Activated T-helper 2 cell treated with anti-CD3 and anti-CD28 coated beads, Interferon-gamma antibody, Interleukin-2, Interleukin-4, amounts not matched to agents 10 μg/mL and 5 μg/mL and 100 μg/mL, durations not matched to agents 14 hours and 24 hours and 36 hours (primary cell): ENCODE measurements at places on chromosomes 12 and 14.
A peak's percentile ranks its signal among the peaks of the same experiment; 100 is the strongest.

GRCh38 chr12:124389725-124390441, 95.0 kb downstream of the RFLNA start:
- no peak overlapping the region for H3K4me3 ChIP-seq
- no peak for DNase-seq
- peaks cover 22% of the 10 kb centered on the region for H3K4me1 ChIP-seq
- H3K27me3 ChIP-seq, result no peaks in the 10 kb centered on the region
- H3K27ac ChIP-seq, result no peak overlapping the region

DNA sequence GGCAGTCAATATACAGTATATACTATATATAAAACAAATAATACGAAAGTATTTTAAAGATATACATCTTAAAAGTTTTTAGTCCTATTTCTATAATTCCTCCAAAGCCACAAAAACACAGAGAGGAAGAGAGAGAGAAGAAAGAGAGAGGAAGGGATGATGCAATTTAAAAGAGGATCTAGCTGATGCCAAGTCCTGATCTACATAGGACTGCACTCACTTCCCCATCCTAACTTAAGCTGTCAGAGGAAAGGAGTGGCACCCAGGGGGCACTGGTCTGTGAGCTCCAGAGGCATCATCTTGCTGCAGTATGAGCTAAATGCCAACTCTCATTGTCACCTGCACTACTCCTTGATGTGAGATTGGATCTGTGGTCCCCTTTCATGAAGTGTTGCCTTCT, 95.8 kb downstream of the C12orf42 start:
- no peaks in the 10 kb centered on the region for H3K4me1 ChIP-seq
- no peak for DNase-seq
- H3K27ac ChIP-seq, result no peak overlapping the region
- no peak overlapping the region for H3K4me3 ChIP-seq
- H3K36me3 ChIP-seq, result no peaks in the 10 kb centered on the region

GRCh38 chr12:44058366-44058765, 222.5 kb downstream of the TMEM117 start:
- H3K36me3 ChIP-seq, result no peaks in the 10 kb centered on the region
- H3K27me3 ChIP-seq, result no peaks in the 10 kb centered on the region
- H3K4me1 ChIP-seq, result no peaks in the 10 kb centered on the region
- H3K27ac ChIP-seq, result no peak overlapping the region
- H3K4me3 ChIP-seq, result no peak overlapping the region
- no peak for DNase-seq

DNA sequence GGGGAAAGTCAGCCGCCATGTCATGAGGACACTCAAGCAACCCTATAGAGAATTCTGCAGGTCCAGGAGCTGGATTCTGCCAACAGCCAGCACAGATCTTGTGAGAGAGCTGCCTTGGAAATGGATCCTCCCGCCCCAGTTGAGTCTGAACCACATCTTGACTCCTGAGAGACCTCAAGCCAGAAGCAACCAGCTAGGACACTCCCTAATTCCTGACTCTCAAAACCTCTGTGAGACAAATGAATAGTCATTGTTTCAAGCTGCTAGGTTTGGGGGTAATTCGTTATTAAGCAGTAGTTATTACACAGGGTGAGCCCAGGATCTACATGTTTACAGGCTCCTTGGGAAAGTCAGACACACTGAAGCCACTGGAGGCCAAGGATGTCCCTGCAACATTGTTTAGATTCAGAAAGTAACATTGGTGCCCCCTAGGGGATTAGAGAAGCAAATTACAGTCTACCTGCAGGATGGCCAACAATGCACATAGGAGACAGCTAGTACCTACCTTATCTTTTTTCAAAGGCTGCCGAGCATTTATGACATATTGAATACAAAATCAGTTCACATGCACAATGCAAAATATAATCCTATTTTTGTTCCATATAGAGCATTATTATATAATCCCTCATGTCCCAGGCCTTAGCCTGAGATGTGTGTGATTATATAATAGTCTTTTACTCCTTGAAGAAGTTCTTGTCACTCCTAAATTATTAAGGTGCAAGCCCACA, 57.9 kb upstream of the FICD start:
- no peaks in the 10 kb centered on the region for H3K4me1 ChIP-seq
- H3K27me3 ChIP-seq, result no peaks in the 10 kb centered on the region
- no peak overlapping the region for H3K4me3 ChIP-seq
- no peak for DNase-seq
- no peak overlapping the region for H3K27ac ChIP-seq
- H3K36me3 ChIP-seq, result no peaks in the 10 kb centered on the region

DNA sequence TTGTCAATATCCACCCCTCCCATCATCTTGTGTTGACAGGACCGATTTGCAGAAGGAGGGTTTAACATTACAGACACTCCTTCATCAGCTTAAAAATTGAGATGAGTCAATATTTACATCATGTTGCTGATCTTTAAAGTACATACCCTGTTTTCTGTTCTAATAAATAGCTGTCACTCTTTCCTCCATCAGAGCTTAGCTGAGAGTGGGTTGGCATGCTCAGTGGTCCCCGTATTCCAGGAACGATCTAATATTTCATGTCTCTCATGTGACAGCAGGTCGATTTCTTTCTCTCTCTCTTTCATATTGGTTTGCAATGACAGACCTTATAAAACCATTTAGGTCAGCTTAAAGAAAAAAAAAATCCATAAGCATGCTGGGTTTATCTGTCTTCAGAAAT, 950.6 kb downstream of the GALC start:
- no peaks in the 10 kb centered on the region for H3K4me1 ChIP-seq
- H3K4me3 ChIP-seq, result no peak overlapping the region
- no peaks in the 10 kb centered on the region for H3K36me3 ChIP-seq
- DNase-seq, result no peak
- H3K27ac ChIP-seq, result no peak overlapping the region

DNA sequence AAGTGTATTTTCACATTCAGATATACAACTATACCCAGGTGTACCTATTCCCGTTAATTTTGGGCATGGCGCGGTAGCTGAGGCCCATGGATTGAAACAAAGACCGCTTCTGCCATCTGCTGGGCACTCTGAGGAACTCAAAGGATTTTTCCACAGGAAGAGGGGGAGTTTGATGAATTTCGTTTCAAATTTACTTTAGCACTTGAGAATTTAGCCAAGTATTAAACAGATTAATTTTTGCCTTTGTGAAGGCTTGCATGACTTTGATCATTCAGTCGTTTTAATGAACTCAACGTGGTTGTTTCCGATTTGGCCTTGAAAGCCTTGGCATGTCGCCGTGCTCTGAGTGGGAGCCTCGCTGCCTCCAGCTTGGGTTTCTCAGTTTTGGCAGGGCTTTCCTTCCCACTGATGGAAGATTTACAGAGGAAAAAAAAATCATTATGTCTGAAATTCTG, 153.2 kb upstream of the DDHD1 start:
- peak overlapping the region; percentile 27 for H3K4me3 ChIP-seq
- peaks cover 8% of the 10 kb centered on the region for H3K27me3 ChIP-seq
- no peak overlapping the region for H3K27ac ChIP-seq
- DNase-seq, result peak; percentile 11
- H3K4me1 ChIP-seq, result peaks cover 10% of the 10 kb centered on the region

DNA sequence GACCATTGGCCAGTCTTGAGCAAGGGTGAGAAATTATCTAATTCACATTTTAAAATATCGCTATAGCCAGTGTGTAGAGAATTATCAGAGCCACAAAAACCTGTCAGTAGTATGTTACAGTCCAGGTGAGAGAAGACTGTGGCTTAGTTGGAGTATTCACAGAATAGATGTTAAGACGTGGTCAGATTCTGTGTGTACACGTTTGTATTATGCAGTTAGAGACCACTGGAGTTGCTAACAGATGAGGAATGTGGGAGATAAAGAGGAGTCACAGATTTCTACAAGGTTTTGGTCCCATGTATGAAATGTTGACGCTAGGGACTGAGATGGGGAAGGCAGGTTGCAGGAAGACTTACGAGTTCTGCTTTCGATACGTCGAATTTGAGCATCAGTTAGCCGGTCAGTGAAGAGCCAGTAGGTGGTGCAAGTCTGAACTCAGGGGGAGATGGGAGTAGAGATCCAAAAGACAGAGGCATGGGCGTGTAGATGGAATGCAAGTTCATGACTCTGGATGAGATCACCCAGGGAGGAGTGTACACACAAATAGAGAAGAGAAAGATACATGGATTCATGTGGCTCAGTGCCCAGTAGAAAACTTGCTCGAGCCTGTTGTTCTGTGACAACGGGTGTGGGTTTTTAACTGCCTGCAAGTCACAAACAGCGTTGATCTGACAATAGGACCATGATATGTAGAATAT, 114.8 kb upstream of the FLRT2 start:
- no peaks in the 10 kb centered on the region for H3K27me3 ChIP-seq
- no peak overlapping the region for H3K27ac ChIP-seq
- DNase-seq, result no peak
- H3K4me1 ChIP-seq, result no peaks in the 10 kb centered on the region

DNA sequence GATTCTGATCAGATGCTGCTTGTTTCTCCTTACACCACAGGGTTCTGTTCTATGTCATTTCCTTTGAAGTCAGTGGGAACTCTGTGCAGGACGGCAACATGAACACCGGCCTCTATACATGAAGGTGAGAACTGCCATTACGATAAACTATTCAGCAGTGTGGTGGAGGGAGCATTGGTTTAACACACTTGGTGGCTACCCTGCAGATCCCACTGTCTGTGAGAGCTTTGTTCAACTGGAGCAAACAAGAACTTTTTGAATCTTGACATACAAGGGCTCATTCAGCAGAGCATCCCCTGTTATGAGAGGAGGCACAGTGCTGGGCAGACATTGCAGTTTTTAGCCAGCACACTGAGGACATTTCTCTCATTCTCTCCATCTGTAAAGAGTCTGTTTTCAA, 10.7 kb upstream of the FRS2 start:
- DNase-seq, result no peak
- no peaks in the 10 kb centered on the region for H3K27me3 ChIP-seq

DNA sequence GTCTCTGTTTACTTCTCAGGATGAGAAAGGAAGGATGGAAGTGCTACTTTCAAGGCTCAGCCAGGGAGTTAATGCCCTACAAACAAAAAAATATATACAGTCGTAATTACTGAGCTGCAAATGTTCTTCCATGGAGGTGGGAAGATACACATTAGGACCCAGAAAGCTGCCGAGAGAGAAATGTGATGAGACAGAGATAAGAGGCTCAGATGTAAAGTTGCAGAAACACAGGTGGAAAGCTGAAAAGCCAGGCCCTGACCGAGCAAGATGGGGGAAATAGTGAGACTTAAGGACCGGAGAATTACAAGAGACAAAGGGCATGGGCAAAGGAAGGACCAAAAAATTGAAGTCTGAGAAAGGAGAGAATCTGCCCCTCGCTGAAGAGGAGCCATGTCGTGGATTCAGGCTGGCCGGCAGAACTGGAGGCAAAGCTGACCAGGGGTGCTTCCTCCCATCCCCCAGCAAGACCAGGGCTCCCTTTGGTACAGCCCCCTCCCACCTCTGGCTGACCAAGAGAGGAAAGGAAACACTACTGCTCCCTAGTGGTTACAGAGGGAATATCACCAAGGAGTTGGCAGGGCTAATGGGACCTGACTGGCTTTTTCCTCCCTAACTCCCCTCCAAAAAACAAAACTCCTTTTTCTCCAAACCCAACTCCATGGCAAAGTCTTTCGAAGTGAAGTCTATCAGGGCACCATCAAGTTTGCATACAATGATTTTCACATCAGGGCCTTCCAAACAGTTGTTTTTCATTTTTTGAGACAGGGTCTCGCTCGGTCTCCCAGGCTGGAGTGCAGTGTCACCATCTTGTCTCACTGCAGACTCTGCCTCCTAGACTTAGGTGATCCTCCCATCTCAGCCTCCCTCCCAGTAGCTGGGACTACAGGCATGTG, 12.1 kb downstream of the ZFHX2 start:
- H3K27me3 ChIP-seq, result no peaks in the 10 kb centered on the region
- H3K4me3 ChIP-seq, result no peak overlapping the region
- no peaks in the 10 kb centered on the region for H3K36me3 ChIP-seq

DNA sequence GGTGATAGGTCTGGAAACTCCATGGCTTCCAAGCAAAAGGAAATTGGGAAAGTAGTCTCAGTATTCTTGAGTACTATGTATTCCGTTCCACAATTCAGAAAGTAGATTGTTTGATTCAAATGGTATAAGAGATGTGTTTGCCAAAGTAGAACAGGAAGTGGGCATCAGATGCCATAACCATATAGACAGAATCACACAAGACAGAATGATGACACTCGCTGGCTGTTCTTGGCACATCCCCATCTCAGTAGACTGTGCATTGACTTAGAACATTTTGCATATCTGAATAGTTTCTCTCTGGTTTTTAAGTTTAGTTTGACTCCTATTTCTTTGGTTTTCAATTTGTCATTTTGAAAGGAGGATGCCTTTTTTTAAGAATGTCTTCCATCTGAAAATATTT, 221.1 kb upstream of the RGS6 start:
- peaks cover 75% of the 10 kb centered on the region for H3K36me3 ChIP-seq
- no peaks in the 10 kb centered on the region for H3K27me3 ChIP-seq
- H3K27ac ChIP-seq, result peak overlapping the region; percentile 83
- H3K4me1 ChIP-seq, result peaks cover 34% of the 10 kb centered on the region
- DNase-seq, result no peak

- no peak for DNase-seq
- no peak overlapping the region for H3K4me3 ChIP-seq
- H3K36me3 ChIP-seq, result no peaks in the 10 kb centered on the region
- H3K27me3 ChIP-seq, result peaks cover 6% of the 10 kb centered on the region
- H3K27ac ChIP-seq, result no peak overlapping the region
These were observed 31.0 kb upstream of the TEX22 start for GRCh38 chr14:105367116-105368031.

- H3K4me1 ChIP-seq, result peaks cover 19% of the 10 kb centered on the region
- no peaks in the 10 kb centered on the region for H3K27me3 ChIP-seq
- no peak for DNase-seq
- H3K4me3 ChIP-seq, result no peak overlapping the region
- H3K36me3 ChIP-seq, result peaks cover 42% of the 10 kb centered on the region
- H3K27ac ChIP-seq, result no peak overlapping the region
These were observed 111.2 kb downstream of the KIF21A start for GRCh38 chr12:39331539-39332261.

GRCh38 chr12:12450043-12450471, 93.2 kb downstream of the BORCS5 start:
- H3K4me3 ChIP-seq, result no peak overlapping the region
- DNase-seq, result no peak
- H3K4me1 ChIP-seq, result peaks cover 40% of the 10 kb centered on the region
- no peaks in the 10 kb centered on the region for H3K27me3 ChIP-seq

DNA sequence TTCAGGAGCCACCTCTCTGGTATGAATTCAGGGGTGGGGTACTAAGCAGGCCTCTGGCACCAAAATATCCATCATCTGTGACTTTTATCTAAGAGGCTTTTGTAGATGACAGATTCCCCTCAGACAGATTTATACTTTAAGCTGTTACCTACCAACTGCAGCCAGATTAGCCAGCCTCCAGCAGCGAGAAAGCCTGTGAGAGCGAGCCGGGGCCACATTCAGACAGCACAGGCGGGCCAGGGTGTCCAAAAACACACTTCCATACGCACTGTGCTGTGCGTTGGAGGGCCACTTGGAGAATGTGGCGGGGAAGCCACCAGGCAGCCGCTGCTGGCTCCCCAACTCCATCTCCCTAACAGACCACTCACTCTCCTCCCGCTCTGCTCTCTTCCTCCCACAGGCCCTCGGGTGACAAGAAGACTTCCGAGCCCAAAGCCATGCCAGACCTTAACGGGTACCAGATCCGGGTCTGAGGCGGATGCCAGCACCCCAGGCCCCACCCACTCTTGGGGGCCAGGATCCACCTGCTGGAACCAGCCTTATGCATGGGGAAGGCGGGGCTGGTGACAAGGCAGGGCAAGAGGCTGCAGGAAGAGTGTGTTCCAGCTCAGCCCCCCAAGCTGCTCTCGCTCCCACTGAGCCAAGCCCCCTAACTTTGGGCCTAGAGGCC, 17.4 kb downstream of the VASH1 start:
- H3K27ac ChIP-seq, result no peak overlapping the region
- DNase-seq, result no peak
- H3K36me3 ChIP-seq, result peaks cover 18% of the 10 kb centered on the region

- H3K4me1 ChIP-seq, result no peaks in the 10 kb centered on the region
- H3K4me3 ChIP-seq, result no peak overlapping the region
- no peak for DNase-seq
- no peak overlapping the region for H3K27ac ChIP-seq
- no peaks in the 10 kb centered on the region for H3K27me3 ChIP-seq
These were observed 20.8 kb downstream of the TRAFD1 start for GRCh38 chr12:112146123-112146522.
